Frontal cortex (tissue), 4 donors: ENCODE measurements at places on chromosomes 6 and 20. TPM values are rescaled to one million over a fixed set of nuclear protein-coding genes. Genes with fewer than 3 reads are reported as not detected.

DNA sequence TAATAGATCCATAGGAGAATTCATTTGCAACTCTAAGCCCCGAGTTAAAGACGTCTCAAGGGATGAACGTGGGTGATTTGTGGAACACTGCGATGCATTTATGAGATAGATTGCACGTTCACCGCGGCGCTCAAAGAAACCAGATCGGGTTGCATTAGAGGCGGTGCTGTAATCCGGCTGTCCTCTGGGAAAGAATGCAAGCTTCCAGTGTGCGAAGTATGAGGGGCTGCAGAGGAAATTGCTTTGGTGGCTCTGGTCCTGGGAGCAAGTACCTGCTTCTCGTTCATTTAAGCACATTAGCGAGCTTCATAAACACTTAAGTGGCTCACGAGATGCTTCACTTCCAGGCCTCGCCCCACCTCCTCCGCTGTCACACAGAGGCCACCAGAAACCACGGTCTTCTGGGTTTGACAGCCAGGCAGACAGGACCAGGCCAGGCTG lies 182.3 kb downstream of the CDH4 start:
- DNase-seq: no peak

GRCh38 chr20:43749734-43750294 lies 23.0 kb upstream of the GTSF1L start:
- peak; percentile 55 for DNase-seq

- no peak for DNase-seq
These were observed 43.2 kb upstream of the SRF start for GRCh38 chr6:43127877-43128276.

DNA sequence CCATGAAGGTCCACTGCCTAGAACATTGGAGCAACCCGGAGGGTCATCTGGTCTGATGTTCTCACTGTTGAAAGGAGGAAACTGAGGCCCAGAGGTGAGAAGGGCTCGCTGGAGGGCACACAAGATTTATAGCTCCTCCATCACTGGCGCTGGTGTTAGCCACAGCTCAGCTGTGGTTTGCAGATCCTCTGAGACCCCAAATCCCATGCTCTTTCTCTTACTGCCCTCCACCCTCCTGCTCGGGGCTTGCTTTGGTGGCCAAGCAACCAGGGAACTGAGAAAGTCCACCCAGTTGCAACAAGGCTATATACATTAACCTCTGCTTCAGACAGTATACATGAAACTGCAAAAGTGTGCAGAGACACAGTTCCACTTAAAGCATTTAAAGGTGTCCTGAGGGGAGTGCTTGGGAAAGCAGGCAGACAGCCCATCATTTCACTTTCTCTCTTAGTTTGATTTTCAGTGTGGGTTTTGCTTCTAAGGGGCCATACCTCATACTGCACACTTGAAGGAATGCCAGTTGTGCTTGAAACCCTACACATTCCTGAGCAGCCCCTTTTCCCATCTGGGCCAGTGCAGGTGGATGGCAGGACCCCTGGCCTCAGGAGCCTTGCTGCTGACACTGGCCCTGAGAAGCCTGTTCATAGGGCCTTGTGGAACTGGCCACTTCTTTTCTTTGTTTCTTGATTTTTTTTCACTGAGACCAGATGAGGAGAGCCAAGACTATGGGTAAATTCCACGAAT lies 347.6 kb downstream of the CDC5L start:
- DNase-seq: no peak

DNA sequence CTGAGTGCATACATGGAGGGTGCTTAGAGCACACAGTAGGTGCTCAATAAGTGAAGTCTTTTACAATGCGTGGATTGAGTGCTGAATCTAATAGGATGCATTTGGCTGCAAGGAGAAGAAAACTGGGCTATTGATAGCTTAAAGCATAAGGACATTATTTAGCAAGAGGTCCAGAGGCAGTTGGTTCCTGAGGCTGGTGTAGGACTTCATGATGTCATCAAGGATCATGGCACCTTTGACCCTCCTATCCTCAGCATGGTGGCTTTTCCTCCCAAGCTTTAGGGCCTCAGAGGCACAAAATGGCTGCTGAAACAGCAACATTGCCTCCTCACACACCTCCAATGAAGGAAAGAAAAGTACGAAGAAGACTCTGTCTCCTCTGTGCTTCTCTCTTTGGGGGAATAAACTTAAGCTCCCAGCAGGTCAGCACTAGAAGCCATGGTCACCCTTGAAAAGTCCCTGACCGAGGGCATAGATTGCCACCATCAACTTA lies 3.1 kb upstream of the PREX1 start:
- DNase-seq: no peak

GRCh38 chr6:10030942-10031537 lies 383.8 kb downstream of the TFAP2A start:
- DNase-seq: peak; percentile 2

GRCh38 chr6:157597461-157598312 lies 216.7 kb downstream of the ZDHHC14 start:
- peak; percentile 38 for DNase-seq

The ARHGAP18 gene
- 10.2 TPM for total RNA-seq

The GINS1 gene
- total RNA-seq: 9.8 TPM

The SIM1 gene
- not detected for total RNA-seq

The OR2H2 gene
- not detected for total RNA-seq

The NMBR gene
- total RNA-seq: 4.9 TPM

The KHDC1L gene
- 1.2 TPM for total RNA-seq

The GSTA3 gene
- not detected for total RNA-seq

The SUMO4 gene
- 2.4 TPM for total RNA-seq
